Dermis blood vessel endothelial cell (primary cell): ENCODE measurements at places on chromosomes 11 and 22.

DNA sequence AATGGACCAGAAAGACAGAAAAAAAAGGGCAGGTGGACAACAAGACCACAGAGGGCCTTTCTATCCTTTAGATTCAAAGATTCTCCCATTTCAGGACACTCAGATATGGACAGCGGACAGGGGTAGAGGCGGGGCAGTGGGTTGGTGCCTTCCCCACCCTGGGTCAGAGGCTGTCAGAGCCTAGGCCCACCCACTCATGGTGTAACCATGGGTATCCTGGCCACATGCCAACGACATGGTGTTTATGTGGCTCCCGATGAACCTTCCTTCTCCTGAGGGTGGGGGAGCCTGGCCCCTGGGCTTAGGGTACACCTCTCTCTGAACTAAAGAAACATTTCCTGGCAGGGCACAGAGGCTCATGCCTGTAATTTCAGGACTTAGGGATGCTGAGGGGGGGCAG, 14.3 kb upstream of the P2RY2 start:
- no peak for DNase-seq

GRCh38 chr11:69552951-69553350, 71.5 kb downstream of the LINC01488 start:
- DNase-seq = no peak

DNA sequence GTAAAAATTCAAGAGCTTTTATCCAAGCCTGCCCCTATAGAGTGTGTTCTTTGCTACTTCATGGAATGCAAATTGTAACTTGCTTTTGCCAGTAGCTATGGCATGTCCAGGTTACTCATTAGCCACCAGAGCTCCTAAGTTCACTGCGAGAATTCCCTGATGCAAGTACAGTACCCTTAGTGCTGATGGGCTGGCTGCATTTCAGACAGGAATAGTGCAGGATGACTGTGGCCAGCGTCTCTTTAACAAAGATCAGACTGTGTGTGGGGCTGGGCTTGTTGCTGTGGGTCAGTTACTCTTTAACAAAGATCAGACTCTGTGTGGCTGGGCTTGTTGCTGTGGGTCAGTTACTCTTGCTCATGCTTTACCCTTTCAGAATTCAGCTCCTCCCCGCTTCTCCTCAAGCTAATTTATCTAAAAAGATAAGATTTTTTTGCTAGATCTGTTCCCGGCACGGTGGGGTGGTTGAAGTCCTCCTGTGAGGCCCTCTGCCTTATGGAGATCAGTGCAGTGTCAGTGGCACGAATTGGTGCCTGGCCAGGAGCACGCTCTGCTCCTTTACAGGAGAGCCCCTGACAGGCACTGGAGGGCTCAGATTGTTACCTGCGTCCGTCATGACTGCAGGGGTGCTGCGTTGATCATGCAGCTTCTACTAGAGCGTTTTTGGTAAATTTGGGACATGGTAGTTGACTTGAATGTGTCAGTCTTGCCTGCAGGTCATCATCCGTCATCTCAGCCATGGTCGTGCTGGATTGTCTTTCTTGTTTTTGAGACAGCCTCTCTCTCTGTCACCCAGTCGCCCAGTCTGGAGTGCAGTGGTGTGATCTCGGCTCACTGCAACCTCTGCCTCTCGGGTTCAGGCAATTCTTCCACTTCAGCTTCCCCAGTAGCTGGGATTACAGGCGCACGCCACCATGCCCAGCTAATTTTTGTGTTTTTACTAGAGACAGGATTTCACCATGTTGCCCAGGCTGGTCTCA, 27.0 kb downstream of the AP2A2 start:
- DNase-seq = no peak

DNA sequence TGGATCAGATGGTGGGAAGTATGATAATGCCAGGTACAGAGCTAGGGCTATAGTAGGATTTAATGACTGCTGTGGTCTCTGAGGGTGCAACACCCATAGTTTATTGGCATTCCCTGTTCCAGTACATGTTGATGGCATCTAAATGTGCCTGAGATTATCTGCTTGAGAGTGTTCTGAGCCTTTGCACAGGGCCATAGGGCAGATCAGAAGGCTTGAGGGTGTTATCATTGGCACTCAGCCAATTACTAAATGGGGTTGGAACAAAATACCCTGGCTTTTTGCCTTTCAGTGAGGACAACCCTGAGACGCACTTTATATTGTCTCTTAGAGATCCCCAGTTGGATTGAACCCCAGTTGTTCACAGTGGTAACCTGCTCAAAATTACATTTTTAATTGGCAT, 6.7 kb downstream of the SLC5A12 start:
- DNase-seq = no peak

DNA sequence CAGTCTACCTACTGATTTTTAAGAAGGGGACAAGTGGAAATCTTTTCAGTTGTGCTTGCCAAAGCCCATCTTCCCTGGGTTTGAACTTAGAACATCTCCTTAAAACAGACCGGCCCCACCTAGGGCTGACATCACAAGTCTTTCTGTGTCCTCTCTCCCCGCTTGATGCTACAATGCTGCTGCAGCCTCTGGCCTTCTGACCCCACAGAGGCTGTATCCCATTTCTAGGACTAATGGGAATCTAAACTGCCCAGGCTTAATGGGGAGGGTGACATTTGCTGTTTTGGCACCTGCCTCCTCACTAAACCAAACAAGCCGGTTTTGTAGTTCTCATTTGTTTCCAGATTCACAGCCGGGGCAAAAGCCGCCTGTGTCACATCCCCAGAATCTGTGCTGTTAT, 121.3 kb upstream of the CADM1 start:
- no peak for DNase-seq

DNA sequence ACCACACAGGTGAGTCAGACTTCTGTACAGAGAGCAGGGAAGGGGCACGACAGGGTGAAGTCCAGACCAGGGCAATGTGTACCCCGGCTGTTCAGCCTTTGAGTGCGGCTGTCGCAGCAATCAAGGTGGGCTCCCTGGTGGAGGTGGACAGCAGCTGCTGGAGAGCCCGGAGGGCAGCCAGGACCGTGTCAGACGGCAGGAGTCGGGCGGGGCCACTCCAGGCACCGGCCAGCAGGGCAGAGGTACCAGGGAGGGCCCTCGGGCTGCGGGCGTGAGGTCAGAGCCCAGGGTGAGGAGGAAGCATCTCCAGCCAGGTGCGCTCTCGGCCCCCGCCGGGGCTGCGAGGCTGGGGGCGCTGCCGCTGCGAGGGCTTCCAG, 802 bp upstream of the PIM3 start:
- peak; percentile 21 for DNase-seq

DNA sequence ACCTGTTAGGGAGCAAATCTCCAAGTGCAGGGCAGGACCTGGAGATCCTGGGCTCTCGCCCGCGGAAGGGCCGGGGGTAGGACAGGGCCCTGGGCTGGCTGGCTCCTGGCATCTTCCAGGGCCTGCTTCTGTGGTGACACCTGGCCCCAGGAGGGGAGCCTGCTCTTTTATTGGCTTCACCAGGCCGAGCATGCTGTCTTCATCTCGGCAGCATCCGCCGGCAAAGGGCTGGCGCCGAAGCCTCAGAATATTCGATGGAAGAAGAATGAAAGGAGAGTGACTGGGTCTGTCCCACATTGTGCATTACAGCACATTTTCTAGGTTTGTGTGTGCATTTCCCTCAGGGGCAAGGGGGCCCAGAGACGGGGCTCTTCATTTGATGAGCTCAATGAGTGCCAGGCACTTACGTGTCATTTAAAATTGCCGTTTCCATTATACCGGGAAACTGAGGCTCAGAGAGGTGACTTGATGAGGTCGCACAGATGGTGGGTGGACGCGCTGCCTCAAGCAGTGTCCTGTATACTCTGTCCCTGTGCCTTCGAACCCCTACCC, 70.0 kb downstream of the RBX1 start:
- DNase-seq = no peak

GRCh38 chr11:114279792-114280546, 16.2 kb upstream of the NNMT start:
- peak; percentile 40 for DNase-seq

GRCh38 chr22:33512908-33513307, 407.4 kb downstream of the LARGE1 start:
- DNase-seq = no peak

DNA sequence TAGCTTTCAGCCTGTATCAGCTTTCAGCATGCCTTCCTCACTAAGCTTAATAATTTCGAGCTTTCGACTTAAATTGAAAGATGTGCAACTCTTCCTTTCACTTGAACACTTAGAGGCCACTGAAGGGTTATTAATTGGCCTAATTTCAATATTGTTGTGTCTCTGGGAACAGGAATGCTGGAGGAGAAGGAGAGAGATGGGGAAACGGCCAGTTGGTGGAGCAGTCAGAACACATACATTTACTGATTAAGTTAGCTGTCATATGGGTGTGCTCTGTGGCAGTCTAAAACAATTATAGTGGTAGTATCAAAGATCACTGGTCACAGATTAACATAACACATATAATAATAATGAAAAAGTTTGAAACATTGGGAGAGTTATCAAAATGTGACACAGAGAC, 106.2 kb downstream of the LRRC32 start:
- DNase-seq = no peak

GRCh38 chr11:120667281-120667680, 155.7 kb downstream of the GRIK4 start:
- no peak for DNase-seq

DNA sequence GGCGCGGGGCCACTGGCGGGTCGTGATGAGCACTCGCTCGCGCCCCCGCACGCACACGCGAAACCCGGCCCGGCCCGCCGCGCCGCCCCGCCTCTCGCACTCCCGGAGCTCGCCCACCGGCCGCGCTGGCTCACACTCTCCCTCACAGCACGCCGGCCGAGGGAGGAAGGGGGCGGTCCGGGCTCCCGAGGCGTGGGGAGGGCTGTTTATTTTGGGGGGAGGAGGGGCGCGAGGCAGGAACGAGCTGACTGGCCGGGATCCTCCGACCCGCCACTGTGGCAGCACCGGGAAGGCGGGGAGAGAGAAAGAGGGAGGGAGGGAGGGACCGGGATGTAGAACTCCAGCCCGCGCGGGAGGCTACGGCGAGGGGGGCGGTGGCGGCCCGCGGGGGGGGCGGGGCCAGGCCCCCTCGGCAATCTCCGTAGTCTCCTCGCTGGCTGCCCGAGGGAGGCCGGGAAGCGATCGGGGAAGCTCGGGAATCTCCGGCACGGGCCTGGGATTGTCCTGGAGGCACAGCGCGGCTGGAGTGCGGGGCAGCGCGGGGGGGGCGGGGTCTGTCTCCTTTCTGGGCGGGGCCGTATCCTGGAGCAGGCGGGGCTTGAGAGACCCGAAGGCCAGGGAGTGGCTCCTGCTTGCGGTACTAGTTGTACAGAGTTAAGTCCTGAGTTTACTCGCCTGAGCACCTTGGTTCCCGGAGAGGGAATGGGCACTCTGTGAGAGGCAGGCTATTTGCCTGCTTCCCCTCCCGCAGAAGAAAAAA, at the start of gene RBFOX2:
Gene RBFOX2 (minus strand): TSS at position 179 of the 760 bp plus-strand sequence. CDS start 399 bp downstream, outside the sequence.
- DNase-seq = peak; percentile 97

DNA sequence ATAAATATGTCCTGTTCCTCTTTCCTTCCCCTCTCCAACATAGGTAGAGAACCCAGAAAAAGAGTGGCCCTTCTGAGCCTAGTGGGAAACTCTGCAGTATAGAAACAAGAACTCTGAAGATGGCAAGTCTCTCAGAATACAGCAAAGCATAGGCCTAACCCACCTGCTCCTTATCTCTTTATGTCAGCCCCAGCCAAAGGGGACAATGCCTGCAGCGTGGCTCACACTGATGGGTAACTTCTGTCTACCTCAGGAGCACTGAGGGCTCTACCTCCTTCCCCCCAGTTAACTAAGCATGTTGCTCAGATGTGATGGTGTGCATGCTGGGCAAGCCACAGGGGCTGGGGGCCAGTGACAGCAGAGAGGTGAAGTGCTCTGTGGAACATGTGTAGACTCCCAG, 4.9 kb upstream of the NRIP3 start:
- DNase-seq = no peak

DNA sequence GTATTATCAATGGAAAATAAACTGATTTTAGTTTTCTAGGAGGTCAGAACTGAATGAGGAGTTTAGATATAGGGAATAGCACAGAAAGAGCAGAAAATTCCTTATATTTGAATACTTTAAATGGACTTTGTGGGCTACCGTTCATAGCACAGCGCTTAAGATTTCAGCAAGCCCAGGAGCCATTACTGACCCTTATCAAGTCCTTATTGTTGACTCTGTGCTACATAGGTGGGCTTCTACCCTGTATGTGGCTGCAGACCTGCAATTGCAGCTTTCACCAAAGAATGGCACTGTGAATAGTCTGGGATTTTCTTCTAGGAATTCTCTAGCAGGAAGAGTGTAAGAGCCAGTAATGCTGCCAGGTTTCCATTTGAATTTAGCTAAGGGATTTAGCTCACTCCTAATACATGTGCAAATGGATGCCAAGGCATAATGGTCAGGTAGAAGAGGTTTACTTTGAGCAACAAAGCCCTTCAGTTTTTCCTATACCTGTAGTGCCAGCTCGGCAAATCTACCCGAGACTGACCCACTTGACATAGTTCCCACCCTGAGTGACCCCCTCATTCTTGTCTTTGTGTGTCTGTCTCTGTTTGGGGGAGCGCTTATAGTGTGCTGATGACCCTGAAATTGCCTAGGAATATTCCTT, 42.5 kb upstream of the DLAT start:
- no peak for DNase-seq

DNA sequence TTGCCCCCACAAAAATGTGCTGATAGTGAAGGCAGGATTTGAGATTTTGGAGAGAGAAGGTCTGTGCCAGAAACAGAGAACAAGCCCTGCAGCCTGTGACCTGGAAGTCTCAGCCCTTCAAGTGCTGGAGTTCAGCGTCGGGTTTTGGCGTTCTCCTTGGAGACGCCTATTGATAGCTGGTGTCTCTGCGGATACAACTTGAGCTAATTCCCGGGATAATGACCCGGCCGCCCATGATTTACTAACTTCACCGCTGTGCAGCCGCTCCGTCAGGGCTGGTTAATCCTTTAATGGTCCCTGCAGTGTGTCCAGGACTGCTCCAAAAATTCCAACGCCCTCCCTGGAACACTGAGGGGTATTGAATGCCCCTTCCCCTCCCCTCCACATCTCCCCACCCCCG, 76.6 kb downstream of the WT1 start:
- DNase-seq = no peak

DNA sequence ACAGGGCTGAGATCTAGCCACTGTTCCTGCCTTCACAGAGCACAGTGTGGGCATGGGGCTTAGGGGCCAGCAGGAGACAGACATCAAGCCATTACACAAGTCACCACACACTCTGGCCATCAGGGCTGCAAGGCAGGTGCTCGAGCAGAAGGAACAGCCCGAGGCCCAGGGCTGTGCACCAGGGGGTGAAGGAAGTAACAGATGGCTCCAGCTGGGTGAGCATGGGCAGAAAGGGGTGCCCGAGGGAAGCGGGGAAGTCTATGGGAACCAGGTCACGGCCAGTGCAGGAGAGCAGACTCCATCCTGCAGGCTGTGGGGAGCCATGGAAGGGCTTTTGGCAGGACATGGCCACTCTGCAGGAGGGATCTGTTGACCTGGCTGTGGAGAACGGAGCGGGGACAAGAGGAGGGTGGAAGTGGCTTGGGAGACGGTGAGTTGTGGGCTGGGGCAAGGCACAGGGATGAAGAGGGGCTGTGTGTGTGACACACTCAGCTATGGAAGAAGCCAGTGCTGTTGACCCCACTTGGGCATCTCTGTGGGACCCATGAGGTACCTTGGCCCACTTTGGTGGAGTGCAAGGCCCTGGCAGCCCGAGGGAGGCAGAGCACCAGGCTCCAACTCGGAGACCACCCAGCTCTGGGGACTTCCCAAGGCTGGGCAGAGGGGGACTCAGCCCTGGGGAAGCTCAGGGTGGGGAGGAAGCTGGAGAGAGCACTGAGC, 3.6 kb downstream of the C11orf68 start:
- DNase-seq = no peak

- no peak for DNase-seq
Observed at GRCh38 chr11:64156235-64157011, 9.5 kb downstream of the MACROD1 start.
